Mesothelial cell of epicardium (in vitro differentiated cells): ENCODE measurements at places on chromosomes 13 and 19. TPM values are rescaled to one million over a fixed set of nuclear protein-coding genes. Genes with fewer than 3 reads are reported as not detected.

DNA sequence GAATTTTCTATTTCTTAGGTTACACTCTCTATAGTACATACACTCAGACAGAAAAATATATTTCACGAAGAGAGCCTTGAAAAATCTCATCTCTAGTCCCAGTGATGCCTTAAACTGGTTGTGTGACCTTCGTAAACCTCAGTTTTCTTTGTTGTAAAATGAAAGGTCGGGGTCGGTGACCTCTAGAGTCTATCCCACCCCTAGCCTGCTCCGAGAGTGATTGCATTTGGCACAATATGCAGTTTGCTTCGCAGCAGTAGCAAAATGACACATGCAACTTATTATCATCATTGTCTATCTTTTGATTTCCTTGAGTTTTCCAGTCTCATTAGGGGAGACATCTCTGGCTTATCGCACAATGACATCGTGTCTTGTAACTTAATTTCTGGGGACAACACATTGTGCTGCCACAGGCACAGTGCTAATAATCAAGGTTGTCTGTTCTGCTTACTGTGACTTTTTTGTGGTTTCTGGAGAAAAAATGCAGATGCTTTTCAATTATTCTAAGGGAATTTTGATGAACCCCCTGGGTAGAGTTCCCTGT, 115.0 kb downstream of the GGACT start:
- no peak for DNase-seq

GRCh38 chr19:23415034-23415433, 19.8 kb upstream of the ZNF91 start:
- no peak for DNase-seq

DNA sequence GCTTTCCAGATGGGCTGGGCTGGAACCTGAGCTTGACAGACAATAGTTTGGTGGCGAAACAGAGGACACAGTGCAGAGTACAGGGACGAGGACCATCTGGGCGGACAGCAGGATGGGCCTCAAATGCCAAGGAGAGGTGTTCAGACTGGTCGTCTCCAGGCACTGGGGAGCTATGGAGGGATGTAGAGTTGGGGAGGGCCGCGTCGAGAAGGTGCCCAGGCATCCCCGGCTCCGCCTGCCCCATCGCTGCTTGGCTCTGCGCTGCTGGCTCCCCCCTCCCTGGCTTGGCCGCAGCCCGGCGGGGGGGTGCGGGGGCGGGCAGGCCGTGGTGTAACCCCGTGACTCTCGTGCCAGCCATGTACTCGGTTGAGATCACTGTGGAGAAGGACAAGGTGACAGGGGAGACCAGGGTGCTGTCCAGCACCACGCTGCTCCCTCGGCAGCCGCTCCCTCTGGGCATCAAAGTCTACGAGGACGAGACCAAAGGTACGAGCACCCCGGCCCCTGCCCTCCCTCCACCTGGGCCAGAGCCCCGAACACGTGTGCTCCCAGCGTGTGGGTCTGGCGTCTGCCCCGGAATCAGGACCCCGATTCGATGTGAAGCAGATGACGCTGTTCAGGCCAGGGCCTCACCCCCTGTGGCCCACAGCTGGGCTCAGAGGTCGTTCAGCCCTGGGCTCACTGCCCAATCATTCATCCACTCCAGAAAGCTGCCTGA, 10.8 kb upstream of the MISP start:
- DNase-seq: no peak

The KIR2DL3 gene
- total RNA-seq: not detected in 3 replicates

The MZF1 gene
- total RNA-seq: 42.6 to 43.9 TPM (median 42.8 TPM) in 3 replicates

DNA sequence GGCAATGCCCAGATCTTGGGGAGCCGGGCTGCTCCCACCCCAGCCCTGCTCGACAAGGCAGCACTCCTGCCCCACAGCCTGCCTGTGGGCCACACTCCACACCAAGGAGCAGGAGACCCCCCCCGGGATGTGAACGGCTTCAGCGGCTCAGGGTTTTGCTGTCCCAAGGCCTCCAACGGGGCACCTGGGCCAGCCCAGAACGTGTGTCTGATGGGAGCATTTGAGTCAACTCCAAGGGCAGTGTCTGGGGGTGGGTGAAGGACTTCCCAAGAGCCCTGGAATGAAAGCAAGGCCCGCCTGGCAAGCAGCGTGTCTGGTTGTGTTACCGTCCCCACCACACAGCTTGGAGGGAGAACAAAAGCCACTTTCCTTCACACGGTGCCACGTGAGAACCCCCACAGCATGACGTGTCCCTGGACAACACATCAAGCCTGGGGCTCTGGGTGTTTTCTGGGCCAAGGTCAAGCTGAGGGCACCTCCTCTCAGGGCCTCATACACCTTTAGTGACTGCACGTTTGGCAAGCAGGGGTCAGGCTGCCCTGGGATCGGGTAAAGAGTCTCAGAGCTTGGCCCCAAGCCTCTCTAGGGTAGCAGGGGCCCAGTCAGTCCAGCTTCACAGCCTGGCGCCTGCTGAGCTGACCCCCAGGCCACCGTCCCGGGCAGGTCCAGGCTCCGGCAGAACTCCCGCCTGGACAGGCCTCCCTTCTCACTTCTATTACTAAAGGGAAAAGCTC, 6.0 kb downstream of the C13orf46 start:
- DNase-seq: no peak

DNA sequence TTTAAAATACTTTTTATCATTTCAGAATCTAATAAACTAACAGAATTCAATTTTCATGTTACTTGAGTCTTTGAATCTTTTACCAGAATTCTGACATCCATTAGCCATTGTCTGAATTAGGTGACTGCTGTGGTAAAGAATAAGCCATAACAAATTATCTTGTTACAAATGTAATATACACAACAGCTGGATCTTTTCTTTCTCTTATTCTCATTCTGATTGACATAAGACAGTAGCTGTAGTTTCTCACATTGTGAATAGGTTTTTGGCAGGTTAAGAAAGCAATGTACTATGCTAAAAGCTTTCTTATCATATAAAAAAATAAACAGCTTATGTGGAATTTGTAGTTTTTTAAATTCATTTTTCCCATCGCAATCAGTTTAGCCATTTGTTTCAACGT, 734.0 kb upstream of the PCDH9 start:
- no peak for DNase-seq

DNA sequence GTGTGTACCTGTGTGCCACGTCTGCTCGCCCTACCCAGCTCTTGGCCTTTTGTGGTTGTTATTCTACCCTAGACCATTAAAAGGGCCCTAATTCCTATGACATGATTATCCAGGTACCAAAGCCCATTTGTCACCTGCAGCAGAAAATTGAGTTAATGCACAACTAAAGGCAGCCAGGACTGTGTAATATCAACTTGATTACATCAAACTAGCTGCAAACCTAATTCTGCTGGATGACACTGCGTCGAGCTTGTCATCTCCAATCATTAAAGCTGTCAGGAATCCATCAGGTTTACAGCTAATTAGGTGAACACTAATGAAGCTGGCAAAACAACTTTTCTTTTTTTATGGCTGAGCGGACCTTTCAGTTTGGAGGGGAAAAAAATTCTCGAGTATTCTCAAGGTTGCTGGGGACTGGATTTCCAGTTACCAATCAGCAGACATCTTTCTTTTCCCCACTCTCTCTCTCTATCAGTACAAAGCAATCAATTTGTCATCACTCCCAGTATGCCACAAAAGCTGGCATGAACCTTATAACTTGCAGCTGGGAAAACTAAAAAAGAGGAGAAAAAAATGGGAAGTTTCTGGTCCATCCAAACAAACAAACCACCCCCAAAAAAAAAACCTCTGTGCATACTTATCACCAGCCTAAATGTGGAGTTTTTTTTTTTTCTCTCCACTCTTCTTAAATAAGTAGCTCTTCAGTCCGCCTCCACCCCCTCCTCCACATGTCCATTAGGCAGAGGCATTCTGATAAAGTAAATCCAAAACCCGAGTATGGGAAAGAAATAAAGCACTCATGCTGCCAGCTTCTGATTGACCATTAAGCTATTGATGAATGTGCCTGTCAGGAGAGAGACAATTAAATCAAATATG, 2.8 kb downstream of the TSHZ3 start:
- DNase-seq: no peak

GRCh38 chr13:43242040-43242439, 218.7 kb downstream of the DNAJC15 start:
- DNase-seq: no peak

DNA sequence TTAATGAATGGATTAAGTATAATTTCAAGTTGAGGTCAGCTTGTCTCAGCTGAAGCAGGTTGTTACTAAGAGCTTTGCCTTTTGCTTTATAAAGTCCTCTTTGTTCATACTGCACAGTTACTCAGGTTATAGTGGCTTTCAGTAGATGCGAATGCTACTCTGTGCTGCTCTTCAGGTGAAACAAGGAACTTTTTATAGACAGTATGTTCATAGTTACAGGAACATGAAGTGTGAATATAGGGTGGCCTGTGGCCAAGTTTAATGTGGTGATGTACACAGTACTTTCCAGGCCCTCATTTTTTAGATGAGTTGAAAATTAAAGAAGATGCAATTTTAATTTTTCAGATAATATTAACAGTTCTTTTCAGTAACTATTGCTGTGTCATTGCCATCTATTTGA, 20.8 kb downstream of the SUGT1 start:
- DNase-seq: no peak

DNA sequence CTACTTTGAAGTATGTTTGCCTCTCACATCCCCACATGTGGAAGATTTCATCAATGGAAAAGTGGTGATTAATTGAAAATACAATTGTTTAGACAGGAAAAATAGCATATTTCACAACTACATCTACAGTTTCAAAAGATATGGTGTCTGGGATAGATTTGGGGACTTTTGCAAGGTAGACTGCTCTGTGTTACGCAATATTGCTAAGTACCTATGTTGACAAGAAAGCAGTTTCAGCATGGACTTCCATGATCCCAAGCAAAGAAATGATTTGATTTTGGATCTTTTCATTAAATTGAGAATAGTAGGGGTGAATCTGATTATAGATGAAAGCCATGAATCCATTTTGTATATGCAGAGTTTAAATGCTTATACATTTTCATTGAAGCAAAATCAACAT, 10.5 kb downstream of the ZNF160 start:
- DNase-seq: no peak

The ITPKC gene
- total RNA-seq: 26.2 to 28.3 TPM (median 27.0 TPM) in 3 replicates

- DNase-seq: no peak
Measured at GRCh38 chr13:57846600-57847173, 215.1 kb downstream of the PCDH17 start.

GRCh38 chr13:113072376-113072775, 33.2 kb upstream of the F7 start:
- no peak for DNase-seq

DNA sequence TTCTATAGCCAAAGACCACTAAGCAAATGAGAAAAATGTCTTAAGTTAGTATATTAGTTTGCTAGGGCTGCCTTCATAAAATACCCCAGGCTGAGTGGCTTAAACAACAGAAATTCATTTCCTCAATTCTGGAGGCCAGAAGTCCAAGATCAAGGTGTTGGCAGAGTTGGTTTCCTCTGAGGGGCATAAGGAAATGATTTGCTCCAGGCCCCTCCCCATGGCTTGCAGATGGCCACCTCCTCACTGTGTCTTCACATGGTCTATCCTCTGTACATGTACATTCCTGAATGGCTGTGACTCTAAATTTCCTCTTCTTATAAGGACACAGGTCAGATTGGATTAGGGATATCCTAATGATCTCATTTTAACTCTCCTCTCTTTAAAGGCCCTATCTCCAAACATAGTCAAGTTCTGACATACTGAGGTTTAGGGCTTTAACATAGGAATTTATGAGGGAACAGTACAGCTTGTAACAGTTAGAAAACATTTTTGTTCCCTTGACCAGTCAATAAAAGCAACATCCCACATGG, 307.4 kb downstream of the DIAPH3 start:
- DNase-seq: no peak

The PALM gene
- total RNA-seq: 80.5 to 87.1 TPM (median 86.9 TPM) in 3 replicates

GRCh38 chr13:32277839-32278238, 37.3 kb downstream of the ZAR1L start:
- no peak for DNase-seq

- no peak for DNase-seq
Measured at GRCh38 chr13:56515441-56515840, 625.3 kb upstream of the PRR20A start.

GRCh38 chr13:51553531-51553930, 30.7 kb upstream of the WDFY2 start:
- DNase-seq: no peak
